Fibroblast of skin of right biceps (primary cell): ENCODE measurements at places on chromosomes 5 and 9.

DNA sequence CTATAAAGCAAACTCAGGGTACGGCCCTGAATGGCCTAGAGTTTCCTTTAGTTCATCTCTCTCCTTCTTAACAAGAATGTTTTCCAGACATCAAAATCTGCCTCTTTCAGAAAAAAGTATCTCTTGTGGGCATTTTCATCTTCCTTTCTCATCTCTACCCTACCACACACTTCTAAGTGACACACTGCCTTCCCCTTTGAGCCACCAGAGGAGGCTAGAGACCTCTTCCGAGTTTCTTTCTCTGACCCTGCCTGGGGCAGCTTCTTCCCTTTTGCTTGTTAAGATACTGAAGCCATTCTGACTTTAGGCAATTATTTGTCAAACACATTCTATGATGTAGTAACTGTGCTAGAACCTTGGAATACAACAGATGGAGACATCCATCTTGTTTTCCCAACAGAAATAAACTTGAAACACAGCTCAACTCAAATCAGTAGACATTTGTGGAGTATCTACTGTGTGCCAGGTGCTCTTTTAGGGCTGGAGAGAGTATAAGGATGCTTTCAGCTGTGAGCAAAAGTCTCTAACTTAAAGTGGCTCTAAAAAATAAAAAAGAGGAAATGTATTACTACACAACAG lies 8.6 kb upstream of the SV2C start:
- no peak for DNase-seq

DNA sequence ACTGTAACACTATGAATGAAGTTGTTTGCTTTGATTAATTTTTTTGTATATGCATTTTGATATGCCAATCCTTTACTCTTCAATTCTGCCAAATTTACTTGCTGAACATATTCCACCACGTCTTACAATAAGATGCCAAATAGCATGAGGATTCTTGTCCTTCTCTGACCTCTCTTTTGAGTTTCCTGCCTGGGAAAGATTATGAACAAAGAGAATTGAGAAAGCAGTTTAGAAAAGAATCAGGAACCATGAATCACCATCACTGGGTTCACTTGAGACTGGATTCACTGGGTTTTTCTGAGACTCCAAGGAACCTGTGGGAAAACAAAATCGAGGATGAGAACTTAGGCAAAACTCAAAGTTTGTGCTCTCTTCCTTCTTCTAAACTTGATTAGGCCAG lies 256.5 kb downstream of the CETN3 start:
- no peak for DNase-seq

GRCh38 chr5:14914623-14915260 lies 43.2 kb upstream of the ANKH start:
- peak; percentile 88 for DNase-seq

DNA sequence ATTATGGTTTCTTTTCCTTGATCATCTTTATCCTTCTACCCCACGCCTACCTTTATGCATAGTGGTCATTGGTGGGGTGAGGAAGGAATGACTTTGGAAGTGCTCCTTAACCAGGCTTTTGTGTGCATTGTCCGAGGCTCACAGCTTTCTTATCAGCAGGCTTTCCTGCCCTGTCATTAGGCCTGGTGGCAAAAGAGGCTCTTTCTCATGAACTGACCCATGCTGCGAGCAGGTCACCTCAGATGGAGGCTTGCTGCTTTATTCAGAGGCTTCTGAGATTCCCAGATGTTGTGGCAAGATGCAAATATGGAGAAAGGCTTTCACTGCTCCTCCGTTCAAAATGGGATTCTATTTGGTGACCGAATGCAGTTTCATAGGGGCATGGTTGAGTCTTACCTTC lies 57.4 kb upstream of the DMRTA1 start:
- DNase-seq, result no peak

- no peak for DNase-seq
Observed at GRCh38 chr5:99070822-99071221, 142.0 kb upstream of the CHD1 start.

- DNase-seq, result no peak
Observed at GRCh38 chr9:107246259-107247254, 36.5 kb upstream of the RAD23B start.

GRCh38 chr9:97511655-97512427 lies 10.4 kb downstream of the TMOD1 start:
- DNase-seq, result no peak

DNA sequence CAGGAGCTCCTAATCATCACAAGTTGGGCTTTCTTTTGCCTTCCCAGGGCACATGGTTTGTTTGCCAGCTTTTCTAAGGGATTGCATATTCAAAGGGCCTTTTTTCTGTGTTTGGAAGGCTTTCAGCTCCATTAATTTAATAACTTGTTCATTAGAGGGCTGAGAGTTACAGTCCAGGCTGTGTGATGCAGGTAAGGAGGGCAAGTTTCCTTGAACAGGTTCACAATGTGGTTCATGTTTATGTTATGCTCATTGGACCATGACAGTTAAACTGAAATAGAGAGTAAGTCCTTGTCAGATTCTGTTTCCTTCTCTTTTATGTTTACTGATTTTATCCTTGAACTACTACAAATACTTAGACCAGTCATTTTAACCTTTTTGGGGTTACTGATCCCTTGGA lies 174.4 kb downstream of the MARCHF11 start:
- no peak for DNase-seq

DNA sequence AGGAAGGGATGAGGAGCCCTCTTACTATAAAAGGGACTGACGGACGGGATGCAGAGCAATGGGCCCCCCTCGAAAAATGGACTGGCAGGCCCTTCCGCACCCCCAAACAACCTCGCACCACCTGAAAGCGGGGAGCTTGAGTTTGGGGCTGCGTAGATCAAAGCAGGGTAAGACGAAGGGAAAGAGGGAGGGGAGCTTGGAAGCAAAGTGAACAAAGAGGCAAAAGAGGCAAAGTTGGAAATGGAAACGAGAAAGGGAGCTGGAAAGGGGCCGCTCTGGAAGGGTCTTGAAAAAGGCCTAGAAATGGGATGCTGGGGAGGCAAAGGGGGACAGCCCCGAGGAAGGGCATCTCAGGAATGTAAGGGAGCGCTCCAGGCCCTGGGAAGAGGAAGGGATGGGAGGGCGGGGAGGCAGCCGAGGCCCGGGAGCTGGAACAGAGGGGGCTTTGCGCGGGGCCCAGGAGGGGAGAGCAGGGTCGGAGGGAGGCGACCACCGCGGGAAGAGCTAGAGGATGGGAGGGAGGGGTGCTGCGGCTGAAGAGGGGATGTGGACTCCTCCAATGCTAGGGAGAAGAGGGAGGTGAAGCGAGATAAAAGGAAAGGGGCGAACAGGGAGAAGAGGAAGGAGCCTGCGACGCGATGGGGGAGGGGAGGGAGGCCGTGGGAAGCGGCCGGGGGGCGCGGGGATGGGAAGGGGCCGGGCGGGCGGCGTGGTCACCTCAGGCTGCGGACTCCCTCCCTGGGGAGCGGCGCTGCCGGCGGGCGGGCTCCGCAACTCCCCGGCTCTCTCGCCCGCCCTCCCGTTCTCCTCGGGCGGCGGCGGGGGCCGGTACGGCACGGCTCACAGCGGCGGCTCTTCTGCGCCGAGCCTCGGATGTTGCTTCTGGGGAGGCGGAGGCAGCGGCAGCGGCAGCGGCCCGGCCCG lies 577 bp downstream of the RNF145 start:
- DNase-seq, result peak; percentile 58

- DNase-seq, result no peak
Observed at GRCh38 chr5:138653502-138653901, 78.3 kb upstream of the HSPA9 start.

- DNase-seq, result no peak
Observed at GRCh38 chr5:52798938-52799337, 11.2 kb downstream of the ITGA1 start.

GRCh38 chr5:60586307-60586901 lies 113.6 kb downstream of the DEPDC1B start:
- DNase-seq, result peak; percentile 23

DNA sequence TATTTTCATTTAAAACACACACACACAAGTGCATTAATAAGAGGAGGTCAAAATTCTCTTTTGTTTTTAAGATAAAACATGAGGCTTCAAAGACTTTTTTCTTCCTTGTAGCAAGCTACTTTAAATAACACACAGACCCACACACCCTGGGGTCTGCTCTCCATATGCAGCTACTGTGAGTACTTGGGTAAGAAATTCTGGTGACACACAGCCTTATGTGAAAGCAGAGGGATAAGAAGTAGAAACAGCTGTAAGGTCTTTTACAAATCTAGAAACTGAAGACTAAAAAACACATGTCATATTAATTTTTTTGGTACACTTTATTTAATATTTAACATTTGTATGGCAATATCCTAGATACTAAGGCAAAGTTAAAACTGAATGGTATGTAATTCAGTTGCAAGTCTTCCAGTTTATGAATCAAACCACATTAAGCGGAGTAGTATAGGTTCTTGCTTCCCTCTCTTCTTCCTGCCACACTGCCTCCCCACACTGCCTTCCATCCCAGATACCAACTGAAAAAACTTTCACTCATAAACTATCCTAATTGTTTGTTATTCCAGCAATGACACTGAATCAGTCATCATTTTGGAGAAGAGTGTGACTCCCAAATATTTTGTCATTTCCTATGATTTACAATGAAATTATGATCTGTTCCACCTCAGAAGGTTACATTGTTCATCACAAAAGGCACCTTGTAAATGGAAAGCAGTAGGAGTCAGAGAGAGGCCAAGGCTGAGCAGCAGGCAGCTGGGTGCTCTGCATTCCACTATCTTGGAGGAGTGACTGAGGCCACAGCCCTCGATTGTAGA lies 92.0 kb downstream of the PLCXD3 start:
- DNase-seq, result peak; percentile 36

- DNase-seq, result no peak
Observed at GRCh38 chr9:270657-271237, 56.1 kb downstream of the DOCK8 start.

GRCh38 chr5:132195727-132196126 lies 31.9 kb downstream of the P4HA2 start:
- no peak for DNase-seq

DNA sequence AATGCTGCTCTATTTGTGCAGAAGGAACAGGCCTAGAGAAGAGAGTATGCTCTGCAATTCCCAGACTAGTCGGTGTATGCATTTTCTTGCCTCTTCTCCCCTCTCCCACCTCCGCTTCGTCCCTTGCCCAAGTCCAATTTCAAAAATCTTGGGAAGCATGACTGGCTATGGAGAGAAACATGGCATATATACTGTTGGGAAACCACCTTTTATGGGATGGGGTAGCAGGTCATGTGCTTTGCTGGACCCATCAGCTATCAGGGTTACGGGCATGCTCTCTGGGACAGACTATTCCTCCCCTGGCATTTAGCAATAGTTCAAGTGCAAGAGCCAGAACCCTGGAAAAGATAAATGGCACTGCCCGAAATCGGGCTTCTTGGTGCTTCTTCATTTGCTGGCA lies 12.0 kb downstream of the ISL1 start:
- DNase-seq, result no peak

- DNase-seq, result no peak
Observed at GRCh38 chr5:97377582-97377981, 194.5 kb upstream of the RIOK2 start.

DNA sequence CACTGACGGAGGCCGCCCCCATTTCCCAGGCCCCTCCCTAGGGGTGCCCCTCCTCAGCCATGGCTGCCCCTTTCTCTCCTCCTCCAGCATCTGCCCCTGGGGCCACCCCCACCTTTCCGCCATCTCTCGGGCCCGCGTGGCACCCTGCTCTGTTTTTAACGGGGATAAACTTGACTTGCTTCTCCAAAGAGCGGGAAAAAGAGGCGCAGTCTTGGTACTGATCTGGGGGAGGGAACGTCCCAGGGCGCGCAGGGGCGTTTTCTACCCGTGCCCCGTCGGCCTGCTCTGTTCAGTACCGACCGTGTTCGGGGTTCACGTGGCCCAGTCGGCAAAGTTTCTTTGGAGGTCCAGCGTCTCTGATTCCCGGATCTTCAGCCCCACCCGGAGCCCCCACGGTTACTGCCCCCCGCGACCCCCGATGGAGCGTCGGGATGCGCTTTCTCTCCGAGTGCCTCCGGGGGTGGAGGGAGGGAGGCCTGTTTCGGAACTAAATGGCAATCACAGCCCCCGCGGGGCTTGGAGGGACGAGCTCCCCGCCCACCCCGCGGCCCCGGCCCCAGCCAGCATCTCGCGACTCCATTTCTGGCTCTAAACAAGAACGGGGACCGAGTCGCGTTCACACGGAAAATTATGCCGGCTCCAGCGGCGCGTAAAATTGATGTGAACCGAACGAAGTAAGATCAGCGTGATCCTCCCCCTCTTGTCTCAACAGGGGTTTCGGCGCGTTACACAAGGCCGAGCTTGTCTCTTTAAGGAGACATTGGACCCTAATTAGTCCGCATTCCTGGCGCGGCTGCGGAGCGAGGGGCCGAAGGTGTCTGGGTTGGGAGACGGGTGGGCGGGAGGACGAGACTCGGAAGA lies 1.1 kb upstream of the TLE4 start:
- peak; percentile 63 for DNase-seq

- DNase-seq, result peak; percentile 69
Observed at GRCh38 chr5:32543291-32543690, 42.1 kb upstream of the SUB1 start.

GRCh38 chr9:33446240-33446945 lies 1.0 kb downstream of the AQP3 start:
- DNase-seq, result no peak

DNA sequence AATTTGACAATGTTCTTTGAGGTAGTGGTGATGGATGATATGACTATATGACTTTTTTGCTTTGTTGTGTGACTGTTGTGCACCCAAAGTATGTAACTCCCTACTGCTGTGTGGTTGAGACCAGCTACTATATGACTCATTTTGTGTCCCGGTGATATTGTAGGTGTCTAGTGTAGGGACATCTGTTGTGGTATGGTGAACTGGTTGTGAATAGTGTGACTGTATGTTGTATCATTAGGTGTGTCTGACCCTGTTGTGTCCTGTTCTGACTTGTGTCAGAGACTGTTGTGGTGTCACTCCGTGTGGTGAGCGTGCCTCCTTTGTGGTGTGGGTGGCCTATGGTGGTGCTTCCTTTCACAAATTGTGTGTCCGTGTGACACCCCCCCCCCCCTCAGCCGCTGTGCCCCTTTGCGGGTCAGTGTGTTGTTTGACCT lies 11.2 kb upstream of the CXXC5 start:
- DNase-seq, result peak; percentile 58

- no peak for DNase-seq
Observed at GRCh38 chr9:135334953-135335460, 144.6 kb upstream of the PPP1R26 start.

DNA sequence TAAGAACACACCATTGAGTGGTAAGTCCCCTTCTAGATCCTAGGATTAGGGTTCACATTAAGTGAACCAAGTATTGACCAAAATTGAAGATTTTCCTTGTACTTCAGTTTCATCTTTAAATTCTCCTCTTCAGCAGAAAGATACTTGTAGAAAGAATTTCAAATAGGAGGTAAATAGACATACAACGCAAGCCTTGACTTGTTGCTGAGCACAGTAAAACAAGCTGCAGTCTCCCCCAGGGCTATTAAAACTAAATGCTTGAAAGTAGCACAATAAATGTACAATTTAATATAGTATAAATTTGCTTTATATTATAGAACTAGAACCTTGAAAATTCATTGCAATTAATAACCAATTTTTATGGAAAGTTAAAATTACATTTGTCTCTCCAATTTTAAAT lies 170.1 kb upstream of the TARS1 start:
- DNase-seq, result no peak

DNA sequence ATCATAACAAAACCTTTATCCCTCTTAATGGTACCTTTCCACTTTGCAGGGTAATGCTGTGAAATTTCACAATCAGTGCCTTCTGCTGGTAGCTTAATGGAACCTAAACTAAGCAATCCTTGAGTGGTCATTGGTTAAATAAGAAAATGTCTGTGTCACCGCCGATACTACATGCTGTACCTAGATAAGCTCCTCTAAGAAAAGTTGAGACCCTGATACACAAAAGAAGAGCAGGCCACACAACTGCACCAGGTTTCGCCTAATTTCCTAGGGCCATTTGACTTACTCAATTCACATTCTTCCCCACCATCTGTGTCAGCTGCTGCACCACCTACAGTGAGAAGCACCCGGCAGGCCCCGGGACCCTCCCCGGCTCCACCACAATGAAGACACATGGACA lies 9.0 kb upstream of the EDF1 start:
- DNase-seq, result no peak
